ENCODE measurements at places on chromosomes 3 and 15.
A peak's percentile ranks its signal among the peaks of the same experiment; 100 is the strongest.

- no peak for DNase-seq
Observed at GRCh38 chr15:77503764-77504163, 83.1 kb downstream of the HMG20A start.

- DNase-seq = no peak
Observed at GRCh38 chr15:64213646-64214045, 50.8 kb upstream of the PPIB start.

DNA sequence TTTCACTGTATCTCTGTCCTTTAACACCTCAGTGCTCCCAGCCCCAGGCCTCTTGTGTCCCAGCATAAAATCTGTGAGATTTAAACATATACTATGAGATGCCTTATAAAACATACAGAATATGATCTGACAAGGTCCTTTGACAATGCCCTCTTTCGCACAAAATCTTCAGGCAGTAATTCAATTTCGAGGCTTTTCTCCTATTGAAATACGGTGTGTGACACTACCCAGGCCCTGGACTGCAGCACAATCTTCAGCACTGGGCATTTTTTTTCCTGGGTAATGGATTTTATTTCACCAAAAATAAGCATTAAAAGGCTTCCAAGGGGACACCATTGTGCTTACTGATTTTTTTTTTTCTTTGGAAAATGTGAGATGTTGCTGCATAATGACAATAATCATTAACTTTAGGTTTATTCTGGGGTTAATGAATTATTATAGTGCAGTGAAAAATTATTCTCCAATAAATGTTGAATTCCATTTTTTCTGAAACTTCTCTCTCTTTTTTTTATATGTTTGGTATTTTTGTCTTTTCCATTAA, 40.9 kb upstream of the FAM3D start:
- DNase-seq = no peak

- DNase-seq = no peak
Observed at GRCh38 chr3:197697355-197697754, 39.3 kb downstream of the RUBCN start.

GRCh38 chr15:88031461-88031860, 225.1 kb downstream of the NTRK3 start:
- DNase-seq = no peak

GRCh38 chr15:80804970-80805495, 25.9 kb downstream of the CEMIP start:
- no peak for DNase-seq

DNA sequence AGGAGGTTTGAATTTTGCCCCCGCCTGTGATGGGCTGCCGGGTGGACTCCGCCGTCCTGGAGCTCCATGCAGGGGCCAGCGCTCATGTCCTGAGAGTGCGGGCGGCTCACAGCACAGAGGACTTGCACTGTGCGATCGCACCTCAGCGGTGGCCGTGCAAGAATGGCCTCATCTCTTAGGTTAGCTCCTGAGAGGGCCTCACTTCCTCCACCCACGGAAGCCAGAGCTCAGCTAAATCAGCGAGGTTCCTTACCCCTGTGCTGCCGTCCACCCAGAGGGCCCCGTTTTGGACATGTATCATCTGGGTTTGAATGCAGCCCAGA, 72.0 kb upstream of the PCSK6 start:
- no peak for DNase-seq

DNA sequence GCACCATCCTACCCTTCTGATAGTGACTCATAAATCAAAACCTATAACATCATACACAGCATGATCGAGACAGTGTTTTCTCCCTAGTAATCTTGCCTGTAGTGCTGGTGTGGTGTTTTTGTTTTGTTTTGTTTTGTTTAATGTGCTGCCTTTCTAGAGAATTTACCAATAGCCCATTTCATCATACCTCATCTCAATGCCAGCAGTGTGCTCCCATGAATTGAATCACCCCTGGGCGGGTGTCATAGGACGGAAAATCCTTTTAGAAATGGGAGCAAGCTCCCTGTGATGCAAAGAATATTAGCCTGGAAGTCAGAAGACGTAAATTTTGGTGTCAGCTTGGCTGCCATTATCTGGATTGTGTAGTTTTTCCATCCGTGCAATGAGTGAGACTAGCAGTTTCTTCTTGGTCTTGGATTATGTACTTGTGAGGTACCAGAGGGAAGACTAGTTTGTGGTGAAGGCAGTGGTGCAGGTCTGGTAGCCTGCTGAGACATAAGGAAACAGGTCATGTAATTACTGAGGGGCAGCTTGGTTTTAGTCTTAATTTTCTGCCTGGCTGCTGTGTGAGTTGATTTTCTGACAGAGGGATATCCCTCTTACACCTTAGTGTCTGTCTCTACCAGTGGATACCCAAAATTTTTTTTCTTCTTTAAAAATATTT, 29.9 kb downstream of the IGSF10 start:
- DNase-seq = no peak

- DNase-seq = no peak
Observed at GRCh38 chr3:72318504-72319193, 529.6 kb downstream of the SHQ1 start.

- peak; percentile 56 for DNase-seq
Observed at GRCh38 chr3:123652342-123652984, 67.6 kb upstream of the HACD2 start.

DNA sequence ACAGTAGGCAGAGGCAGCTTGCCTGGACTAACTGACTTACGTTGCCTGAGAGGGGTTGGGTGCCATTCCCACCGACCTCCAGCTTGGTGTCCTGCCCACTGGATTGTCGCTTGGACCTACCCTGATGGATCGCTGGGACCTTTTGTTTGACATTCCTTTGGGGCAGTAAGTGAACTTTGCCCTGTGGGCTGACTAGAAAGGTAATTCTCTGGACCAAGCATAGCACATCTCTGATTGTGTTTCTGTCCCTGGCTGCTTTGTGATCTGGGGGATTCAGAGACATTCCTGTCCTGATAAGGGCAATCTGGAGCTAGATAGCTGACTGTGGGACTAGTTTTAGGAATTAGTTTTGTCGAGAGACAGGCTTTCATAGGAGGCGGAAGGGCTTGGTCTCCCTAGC, 19.5 kb upstream of the IFT57 start:
- no peak for DNase-seq

GRCh38 chr3:64327100-64327804, 102.0 kb upstream of the PRICKLE2 start:
- DNase-seq = no peak

GRCh38 chr3:134665243-134665642, 14.4 kb upstream of the KY start:
- no peak for DNase-seq

- DNase-seq = no peak
Observed at GRCh38 chr3:135314237-135314636, 519.2 kb downstream of the EPHB1 start.

- peak; percentile 43 for DNase-seq
Observed at GRCh38 chr3:184727357-184728009, 15.6 kb upstream of the MAGEF1 start.

GRCh38 chr3:43063114-43063513, 42.8 kb downstream of the POMGNT2 start:
- DNase-seq = no peak
